Activated T-helper 17 cell treated with anti-CD3 and anti-CD28 coated beads, Interleukin-2, amount 50 U/mL, for 72 hours (primary cell): ENCODE measurements at places on chromosomes 7 and 10. TPM values are rescaled to one million over a fixed set of nuclear protein-coding genes. Genes with fewer than 3 reads are reported as not detected.

GRCh38 chr7:157758468-157759245 is 421.9 kb downstream of the DNAJB6 start:
- no peak for ATAC-seq

DNA sequence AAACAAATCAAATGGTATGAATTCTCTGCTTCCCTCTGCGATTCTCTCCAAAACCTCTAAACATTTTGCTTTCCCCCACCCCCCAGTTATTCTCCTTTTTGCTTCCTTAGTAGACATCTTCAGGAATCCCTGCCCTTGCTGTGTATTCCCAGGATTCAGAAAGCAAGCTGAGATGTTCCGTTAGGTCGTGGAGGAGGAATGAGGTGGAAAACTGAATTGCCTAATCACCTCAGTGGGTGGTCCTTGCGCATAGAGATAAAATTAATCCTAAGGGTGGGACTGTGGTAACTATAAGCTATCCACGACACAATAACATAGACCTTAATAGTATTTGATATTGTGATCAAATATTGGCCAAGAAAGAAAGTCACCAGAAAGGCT is 49.1 kb upstream of the SEMA3C start:
- no peak for ATAC-seq

- ATAC-seq, result no peak
These were observed 12.3 kb upstream of the ASB4 start for GRCh38 chr7:95473276-95473985.

DNA sequence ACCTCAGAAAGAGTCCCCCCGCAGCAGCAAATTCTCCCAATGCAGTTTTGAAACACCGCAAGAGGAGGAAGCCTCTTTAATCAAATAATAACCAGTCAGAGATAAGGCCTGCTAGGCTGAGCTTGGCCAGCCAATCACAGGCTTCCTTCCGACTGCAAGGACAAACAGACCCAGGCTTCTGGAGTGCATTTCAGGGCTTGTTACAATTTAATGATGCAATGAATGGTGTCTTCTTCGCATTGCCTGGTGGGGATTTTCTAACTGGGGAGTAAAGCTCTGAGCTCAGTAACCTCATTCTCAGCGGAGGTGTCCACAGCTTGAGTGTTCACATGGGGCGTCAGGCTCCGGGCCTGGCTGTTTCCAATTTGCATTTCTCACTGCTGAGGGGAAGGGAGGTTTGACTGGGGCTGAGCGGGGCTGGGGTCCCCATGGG is 31.8 kb upstream of the GPAM start:
- no peak for ATAC-seq

GRCh38 chr7:67435894-67436535 is 439.4 kb downstream of the TYW1 start:
- no peak for ATAC-seq

GRCh38 chr7:128135515-128136214 is 104.4 kb upstream of the LRRC4 start:
- peak; percentile 92 for ATAC-seq

GRCh38 chr10:118145256-118145655 is 98.5 kb upstream of the RAB11FIP2 start:
- ATAC-seq, result no peak

DNA sequence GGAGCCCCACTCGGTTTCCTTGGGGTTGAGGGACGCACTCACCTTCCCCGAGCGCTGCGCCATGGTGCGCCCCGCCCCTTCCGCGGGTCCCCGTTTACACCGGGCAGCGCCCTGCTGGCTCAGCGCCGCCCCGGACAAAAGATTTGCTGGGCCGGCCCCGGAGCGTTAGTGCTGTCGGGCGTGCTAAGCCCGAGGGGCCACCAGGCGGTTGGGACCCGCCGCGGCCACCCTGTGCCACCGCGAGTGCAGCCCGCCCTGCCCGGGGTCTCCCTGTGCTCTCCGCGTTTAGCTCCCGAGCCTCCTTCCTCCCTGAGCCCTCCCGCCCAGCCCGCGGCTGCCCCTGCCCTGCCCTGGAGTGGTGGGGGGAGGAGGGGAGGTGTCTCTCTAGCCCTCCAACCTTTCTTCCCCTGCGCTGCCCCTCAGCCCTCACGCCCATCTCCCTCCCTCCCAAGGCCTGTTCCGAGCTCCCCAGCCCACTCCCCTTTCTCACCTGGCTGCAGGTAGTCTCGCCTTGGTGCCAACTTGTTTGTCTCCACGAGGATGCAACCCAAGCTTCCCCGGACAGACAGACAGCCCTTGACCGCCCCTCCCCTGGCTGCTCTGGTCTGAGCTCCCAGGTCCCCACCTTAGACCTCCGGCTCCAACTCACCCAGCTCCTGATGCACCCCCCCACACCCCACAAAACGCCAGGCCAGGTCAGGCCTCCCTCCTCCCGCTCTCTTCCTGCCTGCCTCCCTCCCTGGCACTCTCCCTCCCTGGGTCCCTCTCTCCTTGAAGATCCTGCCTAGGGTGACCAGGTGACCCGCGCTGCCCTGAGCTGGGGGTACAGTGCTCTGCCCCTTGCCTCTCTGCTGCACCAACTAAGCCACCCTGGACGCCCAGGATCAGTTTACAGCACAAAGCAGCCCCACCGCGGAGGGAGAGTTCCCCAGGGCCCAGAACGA is at the start of gene CRYGN:
TSS of gene CRYGN (minus strand) at position 287 of the 944 bp plus-strand sequence. CDS start at position 63, 224 bp downstream.
- peak; percentile 51 for ATAC-seq

DNA sequence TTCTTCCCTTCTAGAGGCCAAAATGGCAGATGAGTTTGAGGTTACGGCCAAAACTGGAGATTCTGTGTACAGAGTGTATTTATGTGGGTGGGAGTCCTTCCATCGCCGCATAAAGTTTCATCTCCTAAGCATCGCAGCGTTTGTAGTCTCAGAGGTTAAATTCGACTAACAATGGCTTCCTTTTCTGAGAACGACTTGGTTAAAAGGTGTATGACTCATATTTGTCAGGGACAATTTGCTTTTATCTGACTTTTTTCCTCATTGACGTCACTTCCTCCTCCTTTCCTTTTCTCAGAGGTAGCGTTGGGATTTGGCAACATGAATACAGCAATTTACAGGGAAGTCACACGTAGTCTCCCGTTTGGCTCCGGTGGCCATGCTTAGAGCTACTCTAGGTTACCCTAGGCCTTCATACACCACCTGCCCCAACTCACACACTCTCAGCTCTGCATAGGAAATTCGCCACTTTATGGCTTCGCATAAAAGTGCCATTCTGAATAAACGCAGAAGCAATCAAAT is 37.6 kb upstream of the TCF7L2 start:
- ATAC-seq, result no peak

DNA sequence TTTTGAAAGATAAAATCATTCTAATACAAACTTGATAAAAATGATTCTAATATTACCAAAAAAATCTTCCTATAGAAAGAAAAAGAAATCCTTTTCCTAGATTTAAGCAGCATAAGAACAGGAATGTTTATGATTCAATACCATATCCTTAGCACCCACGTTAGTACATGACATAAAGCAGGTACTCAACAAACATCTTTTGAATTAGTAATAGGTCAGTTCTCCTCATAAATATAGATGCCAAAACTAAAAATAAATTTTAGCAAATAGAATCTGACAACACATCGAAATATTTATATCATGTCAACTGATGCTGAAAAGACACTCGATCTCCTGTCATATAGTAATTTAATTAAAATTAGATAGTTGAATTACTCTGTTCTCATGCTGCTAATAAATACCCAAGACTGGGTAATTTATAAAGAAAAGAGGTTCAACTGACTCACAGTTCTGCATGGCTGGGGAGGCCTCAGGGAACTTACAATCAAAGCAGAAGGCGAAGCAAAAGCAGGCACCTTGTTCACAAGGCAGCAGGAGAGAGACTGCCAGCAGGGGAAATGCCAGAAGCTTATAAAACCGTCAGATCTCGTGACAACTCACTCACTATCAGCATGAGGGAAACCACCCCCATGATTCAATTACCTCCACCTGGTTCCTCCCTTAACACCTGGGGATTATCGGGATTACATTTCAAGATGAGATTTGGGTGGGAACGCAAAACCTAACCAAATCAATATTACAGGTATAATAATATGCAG is 191.8 kb downstream of the HTR7 start:
- no peak for ATAC-seq

GRCh38 chr10:104324221-104324686 is 14.0 kb downstream of the ITPRIP start:
- no peak for ATAC-seq

DNA sequence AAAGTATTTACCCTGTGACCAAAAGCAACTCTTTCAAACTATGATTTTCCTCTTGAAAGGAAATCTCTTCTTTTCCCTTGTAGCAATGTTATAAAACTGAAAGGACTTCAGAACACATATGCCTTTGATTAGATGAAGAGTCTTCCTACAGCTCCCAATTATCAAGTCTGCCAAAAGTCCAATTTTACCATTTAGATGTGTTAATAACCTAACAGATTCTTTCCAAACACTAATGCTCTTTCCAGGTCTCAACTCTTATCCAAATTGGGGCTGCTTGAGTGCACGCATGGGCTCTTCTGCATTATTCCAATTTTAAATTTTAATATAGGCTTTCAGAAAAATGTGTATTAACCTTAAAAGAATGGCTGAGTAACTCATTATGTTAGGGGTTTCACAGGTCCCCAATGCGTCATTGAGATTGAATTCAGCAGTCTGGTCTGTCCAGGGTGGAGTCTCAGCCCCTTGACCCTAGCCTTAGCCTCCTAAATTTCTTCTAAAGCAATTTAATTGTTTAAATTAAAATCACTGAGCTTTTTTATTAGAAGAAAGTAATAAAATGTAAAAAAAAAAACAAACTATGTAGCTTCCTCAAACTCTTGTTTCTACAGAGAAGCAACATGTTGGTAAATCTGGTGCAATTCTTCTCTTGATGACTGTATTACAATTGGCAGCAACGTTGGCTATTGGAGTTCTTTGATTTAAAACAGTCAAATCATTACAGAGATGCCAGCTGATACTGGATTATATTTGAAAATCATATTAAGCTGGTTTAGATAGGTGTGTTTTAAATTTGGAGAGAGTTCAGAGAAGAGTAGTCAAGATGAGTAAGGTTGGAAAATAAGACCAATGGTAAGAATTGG is 170.4 kb downstream of the DKK1 start:
- ATAC-seq, result no peak

DNA sequence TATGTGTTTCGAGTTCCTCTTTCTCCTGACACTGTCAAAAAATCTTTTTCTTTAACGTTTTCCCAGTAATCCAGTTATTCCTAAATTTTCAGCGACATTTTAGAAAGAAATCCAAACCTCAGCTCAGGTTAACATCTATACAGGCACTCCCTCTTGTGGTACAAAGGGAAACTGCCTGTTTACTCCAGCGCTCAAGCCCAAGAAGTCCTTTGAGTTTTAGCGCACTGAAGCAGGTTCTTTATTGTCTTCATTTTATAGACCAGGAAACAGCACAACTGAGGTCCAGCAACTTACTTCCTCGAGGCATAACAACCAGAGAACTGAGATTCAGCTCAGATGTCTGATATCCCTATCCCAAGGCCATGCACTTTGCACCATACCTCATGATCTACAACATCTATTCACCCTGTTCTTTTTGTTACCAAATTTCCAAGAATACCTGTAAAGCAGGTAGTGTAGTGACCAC is 287.2 kb upstream of the MKLN1 start:
- peak; percentile 79 for ATAC-seq

- peak; percentile 42 for ATAC-seq
These were observed at the start of gene UNC5B for GRCh38 chr10:71212318-71213126. Gene UNC5B (plus strand): TSS chr10:71212570. CDS start chr10:71212986, 416 bp downstream.

GRCh38 chr10:79403441-79404230 is 41.8 kb downstream of the ZCCHC24 start:
- no peak for ATAC-seq

GRCh38 chr7:70893971-70894715 is 237.8 kb upstream of the GALNT17 start:
- ATAC-seq, result no peak

- no peak for ATAC-seq
These were observed 99.6 kb upstream of the ANLN start for GRCh38 chr7:36289833-36290661.

- ATAC-seq, result no peak
These were observed 91.9 kb downstream of the WNT2 start for GRCh38 chr7:117231047-117231359.

- ATAC-seq, result no peak
These were observed 2.6 kb downstream of the STK31 start for GRCh38 chr7:23712368-23713284.

DNA sequence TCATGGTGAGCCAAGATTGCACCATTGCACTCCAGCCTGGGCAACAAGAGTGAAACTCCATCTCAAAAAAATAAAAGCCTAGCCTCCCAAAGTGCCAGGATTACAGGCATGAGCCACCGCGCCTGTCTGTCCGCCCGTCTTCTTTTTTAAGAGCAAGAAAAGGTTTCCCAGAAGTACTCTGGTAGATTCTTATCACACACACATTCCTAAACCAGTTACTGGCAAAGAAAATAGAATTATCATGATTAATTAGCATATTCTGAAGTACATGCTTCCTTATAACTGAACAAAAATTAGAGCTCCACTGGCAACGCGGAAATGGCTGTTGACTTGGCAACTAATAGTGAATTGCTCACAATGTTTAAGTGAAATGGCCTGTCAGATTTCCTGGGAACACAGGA is 87.0 kb downstream of the ADK start:
- ATAC-seq, result no peak

GRCh38 chr10:78250313-78251015 is 216.8 kb downstream of the RPS24 start:
- no peak for ATAC-seq

GRCh38 chr7:7318601-7319000 is 136.3 kb downstream of the C1GALT1 start:
- no peak for ATAC-seq

DNA sequence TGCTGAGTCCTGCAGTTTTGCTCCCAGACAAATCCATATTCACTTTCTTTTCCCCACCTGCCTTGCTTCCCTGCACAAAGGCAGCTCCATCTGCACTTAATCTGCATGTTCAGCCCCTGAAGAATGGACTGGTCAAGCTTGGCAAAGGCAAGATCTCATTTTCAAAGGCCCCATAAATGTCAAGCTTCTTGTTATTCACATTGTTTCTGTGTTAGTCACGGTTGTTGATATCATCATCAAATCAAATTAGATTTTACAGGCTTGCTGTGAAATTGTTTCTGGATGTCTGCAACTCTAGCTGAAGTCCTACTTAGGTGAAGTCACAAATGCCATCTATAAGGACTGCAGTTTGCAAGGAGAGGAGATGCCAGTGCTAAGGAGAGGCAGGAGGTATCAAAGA is 91.0 kb downstream of the GPAM start:
- no peak for ATAC-seq

TMEM229A gene
- not detected for total RNA-seq

GOLGA7B gene
- total RNA-seq, result 8.2 TPM

ANXA8L1 gene
- not detected for total RNA-seq

WDR37 gene
- total RNA-seq, result 23.8 TPM

MYO3A gene
- total RNA-seq, result not detected

GDF2 gene
- total RNA-seq, result not detected

CELF2 gene
- 139 TPM for total RNA-seq

MBL2 gene
- total RNA-seq, result not detected

ZMIZ1 gene
- total RNA-seq, result 32.9 TPM

HOXA1 gene
- 0.39 TPM for total RNA-seq

PPA1 gene
- total RNA-seq, result 176 TPM

C10orf53 gene
- not detected for total RNA-seq

ZFAND4 gene
- total RNA-seq, result 7.2 TPM

NPY4R gene
- not detected for total RNA-seq
